ENCODE measurements at places on chromosomes 4 and X. TPM values are rescaled to one million over a fixed set of nuclear protein-coding genes. Genes with fewer than 3 reads are reported as not detected.

- peaks cover 6% of the 10 kb centered on the region for H3K4me1 ChIP-seq
- no peaks in the 10 kb centered on the region for H3K27me3 ChIP-seq
- H3K4me3 ChIP-seq = no peak overlapping the region
- H3K36me3 ChIP-seq = peaks cover 9% of the 10 kb centered on the region
- no peak for DNase-seq
Measured at GRCh38 chrX:2468261-2469195, 32.2 kb downstream of the DHRSX start.

DNA sequence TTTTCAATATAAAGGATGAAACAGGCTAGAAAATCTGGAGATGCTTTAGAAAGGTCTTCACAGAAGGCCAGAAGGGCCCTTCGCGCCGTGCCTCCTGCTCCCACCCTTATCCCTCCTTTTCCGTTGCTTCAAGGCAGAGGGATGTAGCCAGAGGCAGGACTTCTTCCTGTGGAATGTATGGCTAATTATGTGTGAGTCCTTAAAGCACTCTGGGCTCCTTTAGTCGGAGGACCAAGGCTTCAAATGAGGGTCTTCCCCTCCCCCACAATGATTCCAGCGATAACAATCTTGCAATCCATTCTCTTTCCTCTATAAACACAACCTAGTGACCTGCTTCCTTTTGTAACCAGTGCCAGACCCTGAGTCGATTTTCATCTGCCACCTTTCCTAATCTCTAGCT lies 103.5 kb downstream of the GPC3 start:
- H3K36me3 ChIP-seq = peaks cover 11% of the 10 kb centered on the region
- no peak for DNase-seq
- no peaks in the 10 kb centered on the region for H3K27me3 ChIP-seq
- H3K4me1 ChIP-seq = peaks cover 39% of the 10 kb centered on the region
- H3K27ac ChIP-seq = no peak overlapping the region

GRCh38 chrX:77795124-77795523 lies 9.1 kb upstream of the ATRX start:
- H3K27me3 ChIP-seq = no peaks in the 10 kb centered on the region
- no peaks in the 10 kb centered on the region for H3K4me1 ChIP-seq
- H3K36me3 ChIP-seq = no peaks in the 10 kb centered on the region
- no peak overlapping the region for H3K4me3 ChIP-seq
- H3K27ac ChIP-seq = no peak overlapping the region
- no peak for DNase-seq

DNA sequence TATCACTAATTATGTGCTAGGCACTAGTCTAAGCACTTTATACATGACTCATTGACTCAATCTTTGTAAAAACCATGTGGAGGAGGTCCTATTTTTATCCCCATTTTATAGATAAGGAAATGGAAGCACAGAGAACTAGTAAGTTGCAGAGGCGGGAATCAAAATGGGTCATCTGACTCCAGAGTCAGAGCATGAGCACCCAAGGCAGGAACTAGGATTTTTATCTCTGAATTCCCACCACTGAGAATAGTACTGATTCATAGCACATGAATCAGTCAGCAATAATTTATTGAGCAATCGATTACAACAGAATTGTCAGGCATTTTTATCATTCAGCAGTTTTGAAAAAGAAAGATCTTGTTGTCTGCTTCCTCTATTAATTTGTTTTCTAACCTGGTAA lies 19.3 kb downstream of the SCARB2 start:
- no peak overlapping the region for H3K4me3 ChIP-seq
- no peak for DNase-seq
- peak overlapping the region; percentile 37 for H3K27ac ChIP-seq
- H3K36me3 ChIP-seq = peaks cover 50% of the 10 kb centered on the region

- no peak overlapping the region for H3K4me3 ChIP-seq
- H3K27ac ChIP-seq = no peak overlapping the region
- peaks cover 4% of the 10 kb centered on the region for H3K36me3 ChIP-seq
- H3K27me3 ChIP-seq = no peaks in the 10 kb centered on the region
Measured at GRCh38 chr4:89704651-89705395, 132.1 kb downstream of the SNCA start.

DNA sequence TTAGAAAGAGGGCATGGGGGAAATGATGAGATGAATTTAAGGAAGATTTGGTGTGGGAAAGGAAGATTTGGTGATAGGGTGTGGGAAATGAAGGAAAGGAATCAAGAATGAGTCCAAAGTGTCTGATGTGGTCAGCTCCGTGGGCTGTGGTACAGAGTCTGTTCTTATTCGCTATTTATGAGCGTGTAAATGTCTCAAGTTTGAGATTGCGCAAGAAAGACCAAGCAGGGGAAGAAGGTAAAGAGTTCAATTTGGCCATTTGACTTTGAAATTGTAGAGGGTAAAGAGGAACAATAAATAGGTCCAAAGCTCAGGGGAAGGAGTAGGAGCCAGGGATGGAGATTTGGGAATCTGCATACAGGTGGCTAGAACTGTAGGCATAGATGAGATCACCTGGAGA lies 11.3 kb upstream of the SMS start:
- no peaks in the 10 kb centered on the region for H3K27me3 ChIP-seq
- no peak overlapping the region for H3K27ac ChIP-seq
- DNase-seq = no peak
- no peak overlapping the region for H3K4me3 ChIP-seq
- peaks cover 16% of the 10 kb centered on the region for H3K4me1 ChIP-seq

DNA sequence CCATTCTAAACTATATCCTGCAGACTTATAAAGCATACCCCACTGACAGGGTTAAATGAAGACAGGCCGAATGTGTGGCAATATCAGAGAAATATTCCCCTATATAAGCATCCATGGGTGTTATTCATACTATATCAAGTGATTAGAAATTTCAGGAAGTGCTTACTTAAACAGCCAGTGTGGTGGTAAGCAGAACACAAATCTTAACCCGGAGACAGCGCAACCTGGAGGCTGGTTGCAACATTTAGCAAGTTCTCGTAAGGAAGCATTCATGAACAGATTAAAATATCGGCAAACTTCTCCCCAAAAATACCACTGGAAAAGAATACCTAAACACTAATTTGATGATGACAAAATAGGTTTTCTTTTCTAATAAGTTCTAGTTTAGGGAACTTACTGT lies 261.2 kb downstream of the CBLL2 start:
- no peak overlapping the region for H3K4me3 ChIP-seq
- H3K4me1 ChIP-seq = no peaks in the 10 kb centered on the region
- peaks cover 4% of the 10 kb centered on the region for H3K27me3 ChIP-seq
- H3K36me3 ChIP-seq = no peaks in the 10 kb centered on the region
- H3K27ac ChIP-seq = no peak overlapping the region
- DNase-seq = no peak

GRCh38 chr4:140297221-140297570 lies 76.2 kb upstream of the SCOC start:
- no peaks in the 10 kb centered on the region for H3K36me3 ChIP-seq
- no peak for DNase-seq
- peak overlapping the region; percentile 63 for H3K4me3 ChIP-seq
- H3K27ac ChIP-seq = peak overlapping the region; percentile 9

- DNase-seq = no peak
- H3K36me3 ChIP-seq = no peaks in the 10 kb centered on the region
- H3K27me3 ChIP-seq = no peaks in the 10 kb centered on the region
- H3K4me1 ChIP-seq = no peaks in the 10 kb centered on the region
- no peak overlapping the region for H3K27ac ChIP-seq
Measured at GRCh38 chr4:175639346-175639745, 172.7 kb downstream of the GPM6A start.

DNA sequence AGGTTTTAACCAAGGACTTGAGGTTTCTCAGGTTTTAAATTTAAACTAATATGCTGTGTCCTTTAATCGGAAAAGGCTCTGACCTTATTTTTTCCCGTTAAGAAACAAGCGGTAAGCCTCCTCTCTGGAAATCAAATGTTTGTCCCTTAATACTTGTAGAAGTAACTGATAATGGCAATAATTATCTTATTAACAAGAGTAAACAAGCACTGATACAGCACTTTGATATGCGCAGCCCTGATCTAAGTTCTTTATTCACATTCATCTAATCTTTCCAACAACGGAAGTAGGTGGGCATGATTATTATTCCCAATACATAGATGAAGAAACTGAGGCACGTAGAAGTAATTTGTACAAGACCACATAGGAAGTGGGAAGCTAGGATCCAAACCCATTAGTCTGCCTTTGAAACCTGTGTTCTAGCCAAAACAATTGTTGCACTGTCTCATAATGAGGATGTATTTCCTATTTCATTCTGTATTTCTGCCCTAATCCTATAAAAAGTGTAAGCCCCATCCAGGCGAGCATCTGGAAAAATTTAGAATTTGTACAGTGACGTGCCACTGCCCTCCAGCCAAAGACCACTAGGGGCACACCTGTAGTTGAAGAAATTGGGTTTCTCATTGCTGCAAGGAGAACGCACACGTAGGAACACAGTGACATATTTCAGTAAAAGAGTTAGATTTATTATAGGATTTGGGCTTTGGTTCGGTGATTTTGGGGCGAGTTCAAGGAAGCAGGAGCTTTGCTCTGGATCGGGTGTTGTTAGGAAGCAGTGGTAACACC lies 606 bp downstream of the CXorf58 start:
- H3K27ac ChIP-seq = peak overlapping the region; percentile 93
- no peak for DNase-seq
- peaks cover 17% of the 10 kb centered on the region for H3K4me1 ChIP-seq
- no peaks in the 10 kb centered on the region for H3K27me3 ChIP-seq

- peaks cover 23% of the 10 kb centered on the region for H3K4me1 ChIP-seq
- H3K36me3 ChIP-seq = peaks cover 8% of the 10 kb centered on the region
- no peaks in the 10 kb centered on the region for H3K27me3 ChIP-seq
- peak overlapping the region; percentile 40 for H3K27ac ChIP-seq
- H3K4me3 ChIP-seq = peak overlapping the region; percentile 87
Measured at GRCh38 chr4:98996056-98996764, 689 bp downstream of the METAP1 start.

DNA sequence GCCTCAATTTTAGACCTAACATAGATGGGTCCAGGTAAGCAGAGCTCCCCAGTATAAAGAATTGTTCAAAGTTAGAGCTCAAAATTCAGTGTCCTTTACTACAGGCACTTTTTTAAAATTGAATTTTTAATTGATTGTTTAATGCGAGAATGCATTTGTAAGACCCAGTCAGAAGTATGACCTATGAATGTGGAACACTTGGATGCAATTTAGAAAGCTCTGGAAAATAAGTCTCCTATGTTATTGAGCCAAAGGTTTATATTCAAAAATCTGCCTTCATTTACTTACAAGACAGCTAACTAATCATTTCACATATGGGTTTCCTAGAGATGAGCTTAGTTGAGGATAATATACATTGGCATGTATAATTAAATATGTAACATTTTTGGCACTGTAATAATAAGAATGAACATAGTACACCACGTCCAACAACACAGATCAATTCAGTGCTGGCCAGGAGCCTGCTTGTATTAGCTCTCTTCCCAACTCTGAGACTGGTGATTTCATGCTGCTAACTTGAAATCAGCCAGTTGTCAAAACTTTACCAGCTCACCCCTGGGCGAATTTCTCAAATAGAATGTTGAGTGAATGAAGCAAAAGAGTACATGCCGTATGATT lies 197.2 kb upstream of the NPY2R start:
- H3K4me3 ChIP-seq = no peak overlapping the region
- H3K27me3 ChIP-seq = peaks cover 6% of the 10 kb centered on the region
- no peak for DNase-seq
- no peak overlapping the region for H3K27ac ChIP-seq
- H3K36me3 ChIP-seq = no peaks in the 10 kb centered on the region

- no peaks in the 10 kb centered on the region for H3K27me3 ChIP-seq
- H3K27ac ChIP-seq = peak overlapping the region; percentile 99
- peak overlapping the region; percentile 98 for H3K4me3 ChIP-seq
Measured at GRCh38 chrX:47145395-47146120, 537 bp downstream of the RBM10 start.

GRCh38 chr4:150123796-150124677 lies 45.8 kb downstream of the DCLK2 start:
- H3K4me3 ChIP-seq = no peak overlapping the region
- H3K4me1 ChIP-seq = peaks cover 4% of the 10 kb centered on the region
- no peak overlapping the region for H3K27ac ChIP-seq
- no peaks in the 10 kb centered on the region for H3K27me3 ChIP-seq
- DNase-seq = no peak

GRCh38 chr4:24693636-24694035 lies 101.7 kb upstream of the SOD3 start:
- H3K36me3 ChIP-seq = no peaks in the 10 kb centered on the region
- H3K27me3 ChIP-seq = peaks cover 9% of the 10 kb centered on the region
- no peak overlapping the region for H3K4me3 ChIP-seq
- H3K4me1 ChIP-seq = no peaks in the 10 kb centered on the region

- peak overlapping the region; percentile 14 for H3K27ac ChIP-seq
- H3K36me3 ChIP-seq = no peaks in the 10 kb centered on the region
- peak; percentile 70 for DNase-seq
- H3K27me3 ChIP-seq = peaks cover 26% of the 10 kb centered on the region
- peak overlapping the region; percentile 15 for H3K4me3 ChIP-seq
- H3K4me1 ChIP-seq = peaks cover 6% of the 10 kb centered on the region
Measured at GRCh38 chrX:124406294-124407014, 60.1 kb downstream of the SH2D1A start.

DNA sequence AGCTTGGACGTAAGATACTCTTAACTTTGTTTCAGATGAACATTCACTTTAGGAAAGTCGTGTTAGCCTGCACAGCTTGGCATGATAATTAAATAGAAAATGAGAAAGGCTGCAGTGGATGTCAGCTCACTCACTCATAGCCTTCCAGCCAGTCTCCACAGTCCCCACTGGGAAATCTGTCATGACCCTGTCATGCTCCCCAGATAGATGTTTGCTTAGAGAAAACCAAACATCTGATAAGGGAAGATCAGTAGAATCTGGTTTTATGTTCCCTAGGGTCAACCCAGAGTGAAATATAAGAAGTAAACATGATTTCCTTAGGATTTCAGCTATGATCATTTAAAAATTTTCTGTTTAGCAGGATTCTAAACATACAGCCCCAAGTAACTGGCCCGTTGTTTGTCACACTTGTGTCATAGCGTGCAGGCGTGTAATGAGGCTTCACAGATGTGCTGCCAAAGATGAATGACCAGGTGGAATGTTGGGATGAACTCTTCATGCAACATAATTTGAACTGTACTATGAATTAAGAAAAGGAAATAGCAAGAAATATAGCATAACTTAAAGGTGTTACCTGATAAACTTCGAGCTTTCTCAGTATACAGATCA lies 180.1 kb downstream of the BANK1 start:
- H3K27me3 ChIP-seq = no peaks in the 10 kb centered on the region
- DNase-seq = no peak
- no peaks in the 10 kb centered on the region for H3K36me3 ChIP-seq
- peak overlapping the region; percentile 39 for H3K4me3 ChIP-seq
- H3K27ac ChIP-seq = peak overlapping the region; percentile 46

GRCh38 chr4:173074501-173074946 lies 94.1 kb upstream of the GALNT7 start:
- no peaks in the 10 kb centered on the region for H3K27me3 ChIP-seq
- H3K36me3 ChIP-seq = no peaks in the 10 kb centered on the region
- peaks cover 25% of the 10 kb centered on the region for H3K4me1 ChIP-seq
- peak overlapping the region; percentile 89 for H3K27ac ChIP-seq
- H3K4me3 ChIP-seq = peak overlapping the region; percentile 48

The BTK gene
- total RNA-seq = 0.34 TPM

The CT45A3 gene
- total RNA-seq = not detected

The NOX1 gene
- total RNA-seq = 0.70 TPM

The FGD1 gene
- total RNA-seq = 23.9 TPM

The SUPT20HL1 gene
- total RNA-seq = not detected

The GPRASP2 gene
- 8.5 TPM for total RNA-seq

The UFSP2 gene
- 22.1 TPM for total RNA-seq

The VCX gene
- total RNA-seq = not detected

The AR gene
- 0.57 TPM for total RNA-seq

The WAS gene
- 0.82 TPM for total RNA-seq

The SPANXC gene
- total RNA-seq = not detected

The HSD17B13 gene
- 0.12 TPM for total RNA-seq

Measured in type B pancreatic cell (in vitro differentiated cells).